RPMI7951 (cell line): ENCODE measurements at places on chromosomes 13 and 19. TPM values are rescaled to one million over a fixed set of nuclear protein-coding genes. Genes with fewer than 3 reads are reported as not detected.

GRCh38 chr19:31337008-31337914 lies 12.0 kb downstream of the TSHZ3 start:
- no peak for DNase-seq

DNA sequence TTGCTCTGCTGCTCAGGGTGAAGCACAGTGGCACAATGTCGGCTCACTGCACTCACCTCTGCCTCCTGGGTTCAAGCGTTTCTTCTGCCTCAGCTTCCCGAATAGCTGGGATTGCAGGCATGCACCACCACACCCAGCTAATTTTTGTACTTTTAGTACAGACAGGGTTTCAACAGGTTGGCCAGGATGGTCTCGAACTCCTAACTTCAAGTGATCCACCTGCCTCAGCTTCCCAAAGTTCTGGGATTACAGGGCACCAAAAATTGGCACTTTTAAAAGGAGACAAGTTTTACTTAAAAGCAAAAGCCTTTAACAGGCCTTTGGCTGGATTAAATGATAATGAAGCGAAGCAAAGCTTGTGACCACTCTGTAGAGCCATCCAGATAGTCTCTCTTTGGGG lies 12.5 kb upstream of the TSHZ3 start:
- no peak for DNase-seq

DNA sequence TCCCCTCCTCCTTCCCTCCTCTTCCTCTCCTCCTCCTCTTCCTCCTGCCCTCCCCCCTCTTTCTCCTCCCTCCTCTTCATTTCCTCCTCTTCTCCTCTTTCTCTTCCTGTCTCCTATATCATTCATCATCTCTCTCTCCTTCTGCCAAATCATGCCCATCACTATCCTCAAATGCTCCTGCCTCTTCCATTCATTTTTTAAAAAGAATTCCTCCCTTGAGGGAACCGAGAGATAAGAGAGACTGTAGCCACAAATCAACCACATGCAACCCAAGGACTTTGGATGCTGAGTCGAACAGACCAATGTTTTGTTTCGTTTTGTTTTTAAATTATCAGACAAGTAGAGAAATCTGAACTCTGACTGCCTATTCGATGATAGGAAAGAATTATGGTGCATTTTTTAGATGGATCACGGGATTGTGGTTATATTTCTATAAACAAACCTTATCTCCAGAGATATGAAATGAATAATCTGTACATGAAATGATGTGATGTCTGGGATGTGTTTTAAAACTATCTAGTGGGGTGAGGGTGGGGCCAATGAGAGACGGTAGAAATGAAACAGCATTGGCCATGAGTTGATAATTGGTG lies 9.5 kb upstream of the ZNF541 start:
- DNase-seq, result peak; percentile 44

DNA sequence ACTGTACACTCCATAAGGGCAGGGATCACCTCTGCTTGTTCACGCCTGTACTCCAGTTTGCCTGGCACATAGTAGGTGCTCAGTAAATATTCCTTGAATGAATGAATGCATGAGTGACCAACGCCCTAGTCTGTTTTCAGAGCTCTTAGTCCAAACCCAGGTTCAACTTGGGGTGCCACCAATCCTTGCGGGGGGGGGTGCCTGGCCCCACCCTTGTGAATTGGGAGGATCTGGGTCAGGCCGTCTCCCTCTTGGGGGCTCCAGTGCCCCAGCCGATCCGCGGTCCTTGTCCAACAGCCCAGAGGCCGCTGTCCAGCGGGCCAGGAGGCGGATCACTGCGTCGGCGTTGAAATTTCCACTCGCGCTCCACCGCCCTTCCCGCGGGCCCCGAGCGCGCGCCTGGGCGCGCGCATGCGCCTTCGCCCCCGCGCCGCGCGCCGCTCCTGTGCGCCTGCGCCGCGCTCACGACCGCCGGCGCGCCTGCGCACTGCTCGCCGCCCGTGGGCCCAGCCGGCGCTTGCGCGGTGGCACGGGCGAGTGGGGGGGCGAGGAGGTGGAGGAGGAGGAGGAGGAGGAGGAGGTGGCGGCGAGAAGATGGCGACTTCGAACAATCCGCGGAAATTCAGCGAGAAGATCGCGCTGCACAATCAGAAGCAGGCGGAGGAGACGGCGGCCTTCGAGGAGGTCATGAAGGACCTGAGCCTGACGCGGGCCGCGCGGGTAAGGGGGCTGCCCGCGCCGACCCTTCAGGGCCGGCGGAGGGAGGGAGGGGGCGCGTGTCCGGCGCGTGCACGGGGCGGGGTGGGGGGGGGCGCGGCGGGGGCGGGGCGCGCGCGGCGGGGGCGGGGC lies at the start of gene CRTC1:
Gene CRTC1 (plus strand): TSS at position 572 of the 849 bp plus-strand sequence. CDS start 23 bp downstream, at position 595.
- peak; percentile 77 for DNase-seq

GRCh38 chr19:52648336-52649016 lies 10.3 kb upstream of the ZNF83 start:
- no peak for DNase-seq

- DNase-seq, result no peak
Measured at GRCh38 chr19:10642473-10643171, 11.5 kb upstream of the ILF3 start.

- DNase-seq, result peak; percentile 61
Measured at GRCh38 chr19:14091081-14091812, 696 bp upstream of the SAMD1 start.

GRCh38 chr13:110231348-110232047 lies 75.5 kb downstream of the COL4A1 start:
- DNase-seq, result no peak

GRCh38 chr19:11033251-11033650 lies 56.0 kb upstream of the LDLR start:
- no peak for DNase-seq

- no peak for DNase-seq
Measured at GRCh38 chr13:94710065-94710781, 2.1 kb downstream of the SOX21 start.

DNA sequence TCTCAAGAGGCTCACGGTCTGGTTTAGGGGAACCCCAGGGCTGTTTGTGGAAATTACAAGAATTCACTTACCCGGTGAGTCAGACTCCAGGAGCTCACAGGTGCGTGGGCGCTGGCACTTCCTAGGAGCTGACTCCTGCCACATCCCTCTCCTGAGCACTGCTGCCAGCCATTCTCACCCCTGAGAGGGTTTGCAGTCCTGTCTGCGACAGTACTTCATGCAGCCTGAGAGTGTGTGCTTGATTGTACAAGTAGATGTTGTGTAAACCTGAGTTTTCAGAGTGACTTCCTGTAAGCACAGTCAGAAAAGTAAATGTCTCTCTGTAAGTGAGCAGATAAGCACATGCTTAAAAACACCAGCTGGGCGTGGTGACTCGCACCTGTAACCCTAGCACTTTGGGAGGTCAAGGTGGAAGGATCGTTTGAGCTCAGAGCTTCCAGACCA lies 8.1 kb downstream of the MRPL4 start:
- no peak for DNase-seq

DNA sequence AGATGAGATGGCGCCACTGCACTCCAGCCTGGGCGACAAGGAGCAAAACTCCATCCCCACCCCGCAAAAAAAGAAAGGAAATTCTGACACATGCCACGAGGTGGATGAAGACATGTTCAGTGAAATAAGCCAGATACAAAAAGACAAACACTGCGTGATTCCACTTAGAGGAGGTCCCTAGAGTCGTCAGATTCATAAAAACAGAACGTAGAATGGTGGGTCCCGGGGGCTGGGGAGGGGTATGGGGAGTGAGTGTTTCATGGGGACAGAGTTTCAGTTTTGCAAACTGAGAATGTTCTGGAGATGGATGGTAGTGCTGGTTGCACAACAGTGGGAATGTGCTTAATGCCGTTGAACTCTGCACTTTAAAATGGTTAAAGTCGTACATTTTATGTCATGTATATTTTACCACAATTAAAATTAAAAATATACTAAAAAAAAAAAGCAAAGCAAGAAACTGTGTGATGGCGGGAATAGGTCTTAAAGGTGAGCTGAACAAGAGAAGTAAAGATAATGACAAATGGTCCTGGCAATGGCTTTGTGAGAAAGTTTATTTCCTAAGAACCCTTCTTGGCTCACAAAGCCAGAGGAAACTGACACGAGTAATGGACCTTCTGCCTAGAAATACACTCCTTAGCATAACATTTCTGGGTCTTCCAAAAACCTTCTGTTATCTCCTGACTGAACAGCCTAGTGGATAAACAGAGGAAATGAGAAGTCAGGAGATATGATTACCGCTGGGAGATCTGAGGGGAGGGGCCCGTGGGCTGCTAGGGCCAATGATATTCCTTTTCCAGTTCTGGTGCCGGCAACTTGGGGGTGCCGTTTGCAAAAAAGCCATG lies 4.2 kb upstream of the SPC24 start:
- no peak for DNase-seq

- no peak for DNase-seq
Measured at GRCh38 chr19:28514166-28514565, 698.8 kb downstream of the UQCRFS1 start.

DNA sequence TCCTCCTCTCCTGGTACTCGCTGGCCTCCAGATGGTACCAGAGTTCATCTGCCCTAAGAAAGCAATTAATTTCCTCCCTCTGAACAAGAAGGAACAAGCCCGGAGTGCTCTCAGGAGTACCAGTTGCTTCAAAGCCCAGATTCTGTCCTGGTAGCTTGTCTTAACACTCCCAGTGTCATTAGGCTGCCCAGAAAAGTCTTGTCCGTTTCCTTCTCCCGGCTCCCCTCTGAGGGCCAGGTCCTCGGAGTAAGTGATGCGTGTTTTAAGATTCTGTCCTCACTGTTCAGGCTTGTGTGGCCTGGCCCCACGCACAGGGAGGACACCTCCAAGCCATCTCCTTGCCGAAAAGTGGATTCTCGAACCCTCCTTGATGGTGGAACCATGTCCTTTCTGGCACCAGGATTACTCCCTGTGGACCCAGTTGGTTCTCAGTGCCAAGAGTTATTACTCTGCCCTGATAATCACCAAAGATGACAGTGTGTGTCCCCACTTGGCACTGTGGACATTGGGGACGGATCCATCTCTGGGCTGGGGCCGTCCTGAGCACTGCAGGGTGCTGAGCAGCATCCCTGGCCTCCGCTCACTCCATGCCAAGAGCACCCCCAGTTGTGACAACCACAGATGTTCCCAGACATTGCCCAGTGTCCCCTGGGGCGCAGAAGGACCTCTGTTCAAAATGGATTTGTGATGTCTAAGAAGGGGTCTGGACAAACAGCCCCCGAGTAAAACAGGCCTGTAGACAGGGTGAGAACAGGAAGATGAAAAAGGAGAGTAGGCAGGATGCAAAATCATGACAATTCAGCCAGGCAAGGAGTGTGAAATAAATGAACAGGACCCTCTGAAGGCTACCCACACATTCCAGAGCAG lies 52.4 kb downstream of the RFX2 start:
- DNase-seq, result no peak

The PIP5K1C gene
- 13.1 and 13.9 TPM in 2 replicates for total RNA-seq

The LYPD3 gene
- total RNA-seq, result 1.3 and 1.8 TPM in 2 replicates

The IFNL1 gene
- not detected in 2 replicates for total RNA-seq

The PSG1 gene
- total RNA-seq, result 0.24 TPM in 1 of 2 replicates, not detected in the other

The PEAK3 gene
- 0.20 and 0.24 TPM in 2 replicates for total RNA-seq

The ZFR2 gene
- total RNA-seq, result not detected in 2 replicates
